ENCODE measurements at places on chromosomes 5 and 9.

DNA sequence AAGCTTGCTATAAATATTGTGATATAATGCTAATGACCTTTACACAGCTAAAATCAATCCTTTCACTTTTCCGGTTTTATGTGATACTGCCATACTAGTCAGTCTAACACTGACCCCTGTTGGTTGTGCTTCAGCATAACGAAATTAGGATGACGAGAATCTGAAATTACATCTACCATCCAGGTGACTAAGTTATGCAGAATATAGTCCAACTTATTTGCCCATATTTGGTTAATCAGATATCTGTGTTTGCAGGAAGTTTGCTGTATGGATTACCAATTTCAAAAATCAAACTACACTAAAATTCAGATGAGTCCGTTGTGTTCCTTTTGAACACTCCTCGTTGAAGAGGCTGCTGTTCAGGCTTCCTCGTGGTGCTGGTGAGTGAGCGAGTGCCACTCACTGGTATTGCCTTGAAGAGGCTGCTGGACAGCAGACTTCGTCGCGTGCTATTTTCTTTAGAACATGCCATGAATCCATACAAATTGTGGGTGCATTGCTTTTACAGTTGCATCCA is 32.5 kb downstream of the TENT4A start:
- no peak for DNase-seq

DNA sequence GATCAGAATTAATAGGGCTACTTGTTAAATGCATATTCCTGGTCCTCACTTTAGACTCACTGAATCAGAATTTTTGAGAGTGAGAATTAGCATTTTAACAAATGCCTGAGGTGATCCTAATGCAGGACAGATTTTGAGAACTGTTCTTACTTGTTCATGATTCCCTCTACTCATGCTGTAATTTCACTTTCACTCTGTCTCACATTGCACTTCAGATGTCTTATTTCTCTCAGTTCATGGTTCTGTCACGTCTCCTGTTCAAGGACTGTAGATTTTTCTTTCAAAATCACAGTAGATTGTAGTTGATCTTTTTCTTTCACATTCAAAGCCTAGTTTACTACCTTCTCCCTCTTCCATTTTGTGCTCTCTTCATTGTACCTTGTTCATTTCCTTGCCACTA is 54.3 kb downstream of the ADGRV1 start:
- DNase-seq: no peak

- DNase-seq: no peak
Observed at GRCh38 chr9:4980086-4980727, 4.9 kb upstream of the JAK2 start.

GRCh38 chr5:172142709-172143215 is 45.3 kb downstream of the STK10 start:
- DNase-seq: no peak

GRCh38 chr5:127686424-127686823 is 16.8 kb upstream of the CCDC192 start:
- no peak for DNase-seq

DNA sequence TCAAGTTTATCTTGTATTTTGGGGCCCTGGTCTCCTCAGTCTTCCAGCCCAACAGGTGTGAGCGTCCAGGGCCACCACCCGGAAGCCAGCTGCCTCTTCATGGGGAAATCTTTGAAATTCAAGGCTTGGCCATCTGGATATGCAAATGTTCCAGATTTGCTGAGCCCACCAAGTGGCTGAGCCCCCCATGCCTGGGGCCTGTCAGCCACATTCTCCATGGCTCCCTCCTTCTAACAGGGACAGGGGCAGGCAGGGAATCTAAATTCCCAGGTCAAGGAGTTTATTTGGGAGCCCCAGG is 14.2 kb upstream of the CXXC5 start:
- no peak for DNase-seq

- no peak for DNase-seq
Observed at GRCh38 chr9:93203718-93204469, 20.0 kb downstream of the WNK2 start.

- DNase-seq: no peak
Observed at GRCh38 chr9:87270221-87270847, 227.3 kb upstream of the DAPK1 start.

DNA sequence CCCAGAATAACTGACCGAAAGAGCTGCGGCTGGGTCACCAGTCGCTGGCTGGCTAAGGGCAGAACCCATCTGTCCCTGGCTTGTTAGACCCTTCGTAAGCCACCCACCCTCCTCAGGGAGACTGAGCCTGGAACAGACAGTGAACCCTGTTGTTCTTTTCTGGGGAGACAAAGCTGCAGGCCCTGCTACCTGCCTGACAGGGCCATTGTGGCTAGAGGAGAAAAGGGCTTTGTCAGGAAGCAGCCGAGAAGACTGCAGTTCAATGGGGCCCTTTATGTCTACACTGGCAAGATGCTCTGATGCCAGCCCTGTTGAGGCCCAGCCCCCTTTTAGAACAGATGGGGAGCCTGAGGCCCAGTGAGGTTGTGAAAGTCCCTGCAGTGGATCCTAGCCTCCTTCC is 3.7 kb upstream of the NIPAL4 start:
- DNase-seq: no peak

DNA sequence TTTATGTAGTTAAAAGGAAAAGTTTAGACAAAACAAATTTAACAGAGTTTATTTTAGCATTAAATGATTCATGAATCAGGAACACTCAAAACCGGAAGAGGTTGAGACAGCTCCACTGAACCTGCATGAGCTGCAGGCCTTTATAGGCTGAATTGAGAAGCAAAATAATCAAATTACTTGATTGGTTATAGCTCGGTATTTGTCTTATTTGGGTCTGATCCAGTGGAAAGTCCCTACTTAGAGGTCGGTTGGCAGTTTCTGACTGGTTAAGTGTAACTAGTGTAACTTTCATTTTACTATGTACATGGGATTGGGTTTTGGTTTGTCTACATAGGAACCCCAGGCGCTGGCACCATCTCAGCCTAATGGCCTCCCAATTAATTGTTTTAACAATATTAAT is 74.1 kb upstream of the PIK3R1 start:
- DNase-seq: no peak

GRCh38 chr9:134913041-134913712 is 4.5 kb downstream of the FCN1 start:
- DNase-seq: no peak

DNA sequence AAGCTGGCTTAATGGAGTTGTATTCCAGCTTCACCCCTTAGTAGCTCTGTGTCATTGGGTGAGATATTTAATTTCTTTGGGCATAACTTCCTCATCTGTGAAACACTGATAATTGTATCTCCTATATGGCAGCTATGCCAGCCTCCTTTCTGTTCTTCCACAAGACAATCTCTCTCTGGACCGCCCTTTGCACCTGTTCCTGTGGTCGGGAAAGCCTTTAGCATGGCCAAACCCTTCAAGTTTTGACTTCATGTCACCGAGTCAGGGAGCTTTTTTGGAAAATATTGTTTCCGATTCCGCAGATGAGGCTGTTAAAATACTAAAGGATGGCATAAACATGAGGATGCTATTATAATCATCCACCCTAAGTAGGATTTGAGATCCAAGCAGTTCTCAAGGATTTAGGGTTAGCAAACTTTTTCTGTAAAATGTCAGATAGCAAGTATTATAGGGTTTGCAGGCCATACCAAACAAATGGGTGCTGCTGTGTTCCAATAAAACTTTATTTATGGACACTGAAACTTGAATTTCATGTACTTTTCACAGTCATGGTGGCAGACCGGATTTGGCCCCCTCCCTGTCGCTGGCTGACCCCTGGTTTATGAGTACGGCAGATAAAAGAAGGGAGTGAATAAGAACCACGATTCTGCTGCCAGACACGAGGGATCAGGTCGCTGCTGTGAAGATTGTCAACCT is 695 bp upstream of the NDFIP1 start:
- no peak for DNase-seq

DNA sequence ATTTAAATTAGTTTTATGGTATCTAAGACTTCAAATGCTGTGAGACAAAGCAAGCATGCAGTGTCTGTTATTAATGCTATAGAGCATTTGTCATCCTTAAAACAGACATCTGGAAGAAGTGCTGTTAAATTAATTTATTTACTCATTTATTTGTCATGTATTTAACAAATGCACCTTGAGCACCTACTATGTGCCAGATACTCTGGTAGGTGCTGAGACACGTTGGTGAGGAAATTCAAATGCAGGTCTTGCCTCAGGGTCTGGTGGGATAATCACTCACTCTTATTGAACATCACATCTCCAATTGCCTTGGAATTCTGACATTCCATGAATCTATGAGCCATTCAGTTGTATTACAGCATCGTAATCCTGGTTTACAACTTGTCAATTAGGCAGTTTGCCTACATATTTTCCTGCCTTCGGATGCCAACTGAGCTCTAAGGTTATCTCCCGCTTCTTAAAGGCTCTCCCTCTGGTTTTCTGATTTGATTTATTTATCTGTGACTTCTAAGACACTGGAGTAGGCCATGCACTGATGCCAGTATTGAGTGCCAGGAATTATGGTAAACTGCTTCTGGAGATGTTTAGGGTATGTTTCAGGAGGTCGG is 56.0 kb upstream of the RPS23 start:
- DNase-seq: no peak

- no peak for DNase-seq
Observed at GRCh38 chr5:4116834-4117233, 521.2 kb downstream of the IRX1 start.

GRCh38 chr9:70399141-70399540 is 15.3 kb downstream of the KLF9 start:
- no peak for DNase-seq

- no peak for DNase-seq
Observed at GRCh38 chr5:152125661-152126205, 201.1 kb upstream of the GLRA1 start.

GRCh38 chr5:179414459-179415261 is 69.4 kb upstream of the ADAMTS2 start:
- DNase-seq: no peak

- DNase-seq: no peak
Observed at GRCh38 chr9:103025796-103026195, 30.7 kb downstream of the CYLC2 start.

DNA sequence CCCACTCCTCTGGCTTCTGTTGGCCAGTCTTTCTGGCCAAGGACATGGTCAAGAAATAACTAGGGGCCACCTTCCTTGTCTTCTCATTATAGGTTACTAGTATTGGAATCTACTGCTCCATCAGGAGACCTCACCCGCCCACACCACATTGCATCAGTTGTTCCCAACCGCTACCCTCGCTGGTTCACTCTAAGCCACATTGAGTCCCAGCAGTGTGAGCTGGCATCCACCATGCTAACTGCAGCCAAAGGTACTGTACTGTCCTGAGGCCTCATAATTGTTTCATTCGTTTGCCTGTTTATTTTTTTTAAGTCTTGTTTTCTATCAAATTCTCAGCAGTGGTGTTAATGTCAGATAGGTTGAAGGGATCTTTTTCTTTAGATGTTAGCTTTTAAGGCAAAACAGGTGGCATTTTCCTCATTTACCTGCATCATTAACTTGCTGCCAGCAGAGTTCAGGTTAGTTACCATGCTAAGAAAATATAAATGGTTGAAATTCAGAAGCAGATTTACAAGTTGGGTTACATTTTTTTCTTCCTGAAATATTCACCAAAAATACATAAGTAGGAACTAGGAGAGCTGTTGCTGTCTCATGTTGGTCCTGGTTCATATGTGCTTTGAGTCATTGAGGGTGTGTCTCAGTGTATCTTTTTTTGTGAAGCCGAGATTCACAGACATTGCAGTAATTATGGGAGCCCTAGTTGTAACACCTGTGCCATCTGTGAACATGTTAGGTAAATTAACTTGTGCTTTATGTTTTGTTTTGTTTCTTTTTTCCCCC is 206.9 kb downstream of the ZSWIM6 start:
- DNase-seq: no peak

- no peak for DNase-seq
Observed at GRCh38 chr5:154652746-154653417, 102.3 kb upstream of the LARP1 start.

DNA sequence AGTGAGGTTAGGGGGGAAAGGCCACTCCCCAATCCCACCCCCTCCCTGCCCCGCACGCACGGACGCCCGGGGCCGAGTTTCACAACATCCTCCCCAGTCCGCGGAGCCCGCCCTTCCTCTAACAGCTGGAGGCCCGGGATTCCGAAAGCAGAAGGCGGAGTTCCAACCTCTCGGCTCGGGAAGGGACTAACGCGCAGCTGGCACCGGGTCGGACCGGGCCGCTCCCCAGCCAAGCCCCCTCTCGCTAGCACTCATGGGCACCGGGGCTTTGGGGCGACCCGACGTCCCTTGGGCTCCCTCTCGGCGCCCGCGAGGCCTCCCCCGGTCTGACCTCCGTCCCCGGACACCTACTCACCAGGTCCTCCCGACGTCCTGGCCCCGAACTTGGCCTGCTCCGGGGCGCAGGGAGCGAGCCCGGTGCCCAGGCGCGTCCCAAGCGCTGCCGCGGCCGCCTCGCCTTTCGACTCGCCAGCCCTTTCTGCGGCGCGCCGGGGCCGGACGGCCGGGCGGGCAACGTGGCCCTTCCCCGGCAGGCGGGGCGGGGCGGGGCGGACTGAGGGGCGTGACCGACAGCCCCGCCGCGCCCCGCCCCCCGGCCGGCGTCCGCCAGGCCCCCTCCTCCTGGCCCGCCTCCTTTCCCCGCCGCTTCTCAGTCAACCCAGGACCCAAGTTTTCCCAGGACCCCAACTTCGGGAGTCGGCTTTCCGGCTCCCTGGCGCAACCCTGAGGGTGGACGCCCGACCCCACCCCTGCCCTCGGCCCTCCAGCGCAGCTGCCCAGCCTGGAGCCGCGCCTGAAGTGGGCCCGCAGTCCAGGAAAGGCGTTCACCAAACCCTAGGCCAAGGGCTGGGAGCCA is at the start of gene MGAT1:
Gene MGAT1, minus strand, starts transcription at position 482 of the 856 bp plus-strand sequence. CDS start 9,835 bp downstream, outside the sequence.
- peak; percentile 78 for DNase-seq

- no peak for DNase-seq
Observed at GRCh38 chr9:85647571-85647970, 94.2 kb downstream of the AGTPBP1 start.

- DNase-seq: no peak
Observed at GRCh38 chr9:137110147-137110910, 4.2 kb downstream of the DPP7 start.

DNA sequence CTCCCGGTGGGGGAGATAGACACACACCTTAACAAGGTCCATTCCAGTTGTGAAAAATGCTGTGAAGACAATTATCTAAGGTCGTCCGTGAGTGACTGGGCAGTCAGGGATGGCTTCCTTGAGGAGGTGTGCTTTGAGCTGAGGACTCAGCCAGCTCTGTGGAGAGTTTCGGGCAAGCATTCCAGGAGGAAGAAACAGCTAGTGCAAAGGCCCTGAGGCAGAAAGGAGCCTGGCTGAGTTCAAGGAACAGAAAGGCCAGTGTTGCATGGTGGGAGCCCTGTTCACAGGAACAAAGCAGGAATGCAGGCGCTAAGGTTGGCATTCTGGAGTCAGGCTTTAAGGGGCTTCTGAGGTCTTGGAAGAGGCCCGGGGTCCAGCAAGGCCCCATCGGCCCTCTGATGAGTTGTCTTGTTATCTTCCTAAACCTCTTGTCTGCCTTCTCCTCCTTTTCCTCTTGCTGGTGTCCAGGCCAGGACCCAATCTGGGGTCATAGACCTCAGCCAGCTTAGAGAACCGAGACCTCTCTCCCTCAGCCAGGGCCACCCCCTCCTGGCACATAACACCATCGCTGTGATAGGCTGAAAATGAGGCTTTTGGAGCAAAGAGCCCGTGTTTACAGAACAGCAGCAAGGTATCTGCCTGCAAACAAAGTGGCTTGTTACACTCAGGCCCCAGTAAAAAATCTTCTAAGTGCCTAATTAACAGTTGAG is 270.2 kb upstream of the MVB12B start:
- no peak for DNase-seq

- DNase-seq: no peak
Observed at GRCh38 chr9:18037981-18038380, 436.0 kb upstream of the ADAMTSL1 start.

- DNase-seq: no peak
Observed at GRCh38 chr9:23743036-23743435, 83.0 kb downstream of the ELAVL2 start.

GRCh38 chr5:62483556-62483955 is 71.0 kb downstream of the IPO11 start:
- no peak for DNase-seq

Data from thoracic aorta (tissue), 2 donors.